Activated T-helper 17 cell treated with anti-CD3 and anti-CD28 coated beads, Interleukin-2, amount 50 U/mL, for 72 hours (primary cell): ENCODE measurements at places on chromosomes 4 and X.

DNA sequence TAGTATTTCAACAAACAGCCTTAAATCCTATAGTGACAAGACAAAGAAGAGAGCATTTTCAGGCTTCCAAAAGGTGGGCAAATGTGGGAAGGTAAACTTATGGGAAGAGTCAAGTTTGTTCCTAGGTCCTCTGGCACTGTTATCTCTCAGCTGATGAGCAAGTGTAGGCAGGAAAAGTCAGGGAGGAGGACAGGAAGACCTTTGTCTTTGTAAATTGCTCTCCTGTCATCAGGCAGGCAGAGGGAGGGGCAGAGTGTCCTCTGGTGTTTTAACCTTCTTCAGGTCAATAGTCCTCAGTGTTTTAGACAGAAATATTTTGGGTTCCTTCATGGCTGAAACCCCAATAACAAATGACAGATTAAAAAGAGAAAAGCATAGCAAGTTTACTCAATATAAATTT, 13.5 kb upstream of the GEMIN8 start:
- no peak for ATAC-seq

- no peak for ATAC-seq
Measured at GRCh38 chr4:37224854-37225253, 19.7 kb upstream of the NWD2 start.

- ATAC-seq, result no peak
Measured at GRCh38 chrX:13485167-13485566, 84.2 kb upstream of the EGFL6 start.

- ATAC-seq, result no peak
Measured at GRCh38 chrX:93637591-93637990, 35.8 kb downstream of the NAP1L3 start.
